Epithelial cell of esophagus (primary cell): ENCODE measurements at places on chromosomes 3 and 15.

DNA sequence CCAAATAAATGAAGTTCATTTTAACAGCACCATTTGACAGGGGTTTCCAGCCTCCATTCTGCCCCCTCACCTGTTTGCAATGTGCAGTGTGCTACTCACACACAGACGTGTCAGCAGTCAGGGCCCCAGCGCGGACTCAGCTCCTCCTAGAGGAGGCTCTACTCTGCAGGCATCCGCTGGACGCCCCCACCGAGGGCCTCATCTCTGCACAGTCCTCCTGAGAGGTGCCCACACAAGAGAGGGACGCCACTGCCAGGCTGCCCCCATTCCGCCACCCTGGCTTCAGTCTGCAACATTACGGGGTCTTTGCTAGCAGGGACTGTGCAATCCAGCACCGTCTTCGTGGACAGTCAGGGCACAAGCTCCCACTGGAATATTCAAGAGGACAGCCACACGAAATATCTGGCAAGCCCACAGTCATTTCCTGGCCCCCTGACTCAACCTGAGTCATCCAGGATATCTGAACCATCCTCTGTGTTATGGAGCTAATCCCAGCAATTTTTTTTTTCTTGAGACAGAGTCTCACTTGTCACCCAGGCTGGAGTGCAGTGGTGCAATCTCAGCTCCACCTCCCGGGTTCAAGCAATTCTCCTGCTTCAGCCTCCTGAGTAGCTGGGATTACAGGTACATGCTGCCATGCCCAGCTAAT, 255.0 kb downstream of the OCA2 start:
- peak; percentile 84 for DNase-seq

DNA sequence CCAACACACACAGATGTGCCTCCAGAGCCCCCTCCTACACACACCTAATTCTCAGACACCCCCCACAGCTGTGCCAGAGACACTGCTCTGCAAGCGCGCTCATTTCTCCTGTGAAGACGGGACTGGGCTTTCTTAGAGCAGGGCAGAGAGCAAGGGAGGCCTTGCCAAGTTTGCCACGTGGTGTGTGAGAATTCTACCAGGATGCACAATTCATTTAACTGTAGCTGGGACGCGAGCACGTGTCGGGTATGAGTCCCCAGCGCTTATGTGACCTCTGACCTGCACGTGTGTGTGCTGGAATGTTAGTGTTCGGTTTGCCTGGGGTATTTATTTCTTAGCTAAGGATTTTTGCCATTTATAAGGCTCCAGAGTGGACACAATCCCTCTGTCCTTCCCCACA, 37.0 kb downstream of the FEM1B start:
- DNase-seq: no peak

- DNase-seq: peak; percentile 37
These were observed 179.4 kb upstream of the DPH6 start for GRCh38 chr15:35725353-35725752.

DNA sequence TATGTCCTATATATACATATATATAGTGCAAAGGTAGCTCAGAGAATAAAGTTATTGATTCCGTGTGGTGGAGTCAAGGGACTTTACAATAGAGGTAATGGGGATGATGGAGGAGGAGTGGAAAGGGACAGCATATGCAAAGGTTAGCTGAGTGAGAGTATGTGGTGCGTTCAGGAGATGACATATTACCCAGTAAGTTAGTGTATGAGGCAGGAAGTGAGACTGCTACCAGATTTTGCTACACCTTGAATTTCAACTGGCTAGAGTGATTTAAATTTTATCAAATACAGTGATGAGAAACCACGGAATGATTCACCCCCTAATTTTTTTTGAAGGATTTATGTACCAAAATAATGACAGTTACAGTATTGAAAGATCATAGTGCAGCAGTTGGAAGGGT, 2.8 kb downstream of the ACTL6A start:
- no peak for DNase-seq

DNA sequence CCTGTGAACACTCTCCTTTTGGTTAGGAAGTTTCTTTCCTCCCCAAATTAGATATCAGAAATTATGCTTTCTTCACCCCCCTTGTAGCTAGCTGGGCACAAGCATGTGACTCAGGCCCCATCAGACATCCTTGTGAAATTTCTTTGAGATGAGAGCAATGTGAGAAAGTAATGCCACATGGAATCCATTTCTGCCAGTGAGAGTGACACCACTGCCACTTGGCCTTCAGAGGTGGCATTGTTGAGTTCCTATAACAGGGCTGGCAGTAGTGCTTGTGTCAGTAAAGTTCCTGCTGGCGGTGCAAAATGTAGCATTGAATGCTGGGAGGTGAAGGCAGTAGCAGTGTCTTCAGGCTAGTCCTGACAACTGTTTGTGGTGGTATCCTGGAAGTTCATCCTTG, 80.7 kb upstream of the ZNF280D start:
- peak; percentile 18 for DNase-seq

DNA sequence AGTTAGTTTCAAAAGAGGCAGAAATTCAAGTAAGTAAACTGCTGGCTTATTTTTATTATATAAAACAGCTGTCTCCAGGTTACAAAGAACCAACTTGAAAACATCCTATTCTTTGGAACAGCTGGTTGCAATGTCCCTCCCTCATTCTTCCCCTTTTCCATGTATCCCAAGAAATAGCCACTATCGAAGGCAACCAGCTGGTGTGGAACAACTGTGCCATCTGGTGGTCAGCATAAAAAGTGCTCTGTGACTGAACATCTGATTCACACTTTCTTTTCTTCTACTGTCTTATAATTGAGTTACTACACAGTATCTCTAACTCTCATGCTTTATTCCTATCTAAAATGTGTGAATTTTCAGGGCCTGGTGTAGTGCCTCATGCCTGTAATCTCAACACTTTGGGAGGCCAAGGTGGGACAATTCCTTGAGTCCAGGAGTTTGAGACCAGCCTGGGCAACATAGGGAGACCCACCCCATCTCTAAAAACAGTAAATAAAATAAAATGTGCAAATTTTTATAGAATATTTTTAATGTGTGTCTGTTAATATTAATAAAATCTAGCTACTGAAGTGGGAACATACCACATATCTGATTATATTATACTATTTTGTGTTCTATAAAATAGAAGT, 9.6 kb downstream of the OSBPL11 start:
- peak; percentile 73 for DNase-seq

GRCh38 chr3:22419261-22419660, 668.3 kb upstream of the ZNF385D start:
- DNase-seq: no peak

DNA sequence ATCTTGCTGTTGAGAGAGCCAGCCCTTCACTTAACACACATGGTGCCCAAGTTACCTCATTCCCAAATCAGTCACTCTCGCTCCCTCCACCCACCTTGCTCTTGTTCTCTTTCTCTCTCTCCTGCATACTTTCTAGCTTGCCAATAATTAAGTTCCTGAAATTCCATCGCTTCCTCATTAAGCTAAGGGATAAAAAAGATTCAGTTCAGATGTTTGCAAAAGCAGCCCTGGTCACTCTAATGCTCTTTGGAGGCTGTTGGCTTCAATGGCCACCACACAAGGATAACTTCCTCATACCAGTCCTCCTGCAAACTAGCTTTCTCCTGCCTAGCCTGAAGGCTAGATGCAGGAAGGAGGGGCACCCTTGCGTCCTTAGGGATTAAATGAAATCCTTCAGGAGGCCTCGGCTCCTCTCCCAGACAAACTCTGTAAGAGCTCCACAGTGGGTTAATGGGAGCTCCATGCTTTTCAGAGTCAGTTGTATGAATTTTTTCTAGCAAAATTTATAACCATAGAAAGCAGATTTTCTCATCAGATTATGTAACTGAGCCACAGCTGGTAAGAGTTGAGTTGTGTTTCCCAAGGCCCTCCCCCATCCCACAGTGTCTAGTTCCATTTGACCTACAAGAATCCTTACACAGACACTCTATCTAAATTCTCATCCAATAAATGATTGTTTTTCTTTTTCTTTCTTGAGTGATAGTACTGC, 176.6 kb upstream of the TRIM42 start:
- DNase-seq: peak; percentile 48

- DNase-seq: no peak
These were observed 10.3 kb upstream of the ABHD10 start for GRCh38 chr3:111968319-111969054.

DNA sequence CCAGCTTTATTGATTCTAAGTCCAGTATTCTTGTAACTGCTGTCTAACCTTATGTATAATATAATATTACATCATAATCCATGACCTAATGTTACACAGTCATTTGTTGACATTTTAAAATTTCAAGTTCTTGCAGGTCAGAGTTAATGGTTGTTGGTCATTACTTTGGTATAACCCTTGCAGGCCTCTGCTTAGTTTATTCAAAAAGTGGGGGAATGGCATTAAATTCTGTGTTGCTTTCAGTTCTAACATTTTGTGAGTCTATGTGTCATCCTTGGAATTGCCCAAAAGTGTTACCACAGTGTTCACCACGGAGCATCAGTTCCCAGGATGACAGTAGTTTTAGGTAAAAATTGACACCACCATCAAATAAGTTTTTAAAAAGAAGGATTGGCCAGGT, 174.8 kb upstream of the BCL6 start:
- DNase-seq: peak; percentile 31

DNA sequence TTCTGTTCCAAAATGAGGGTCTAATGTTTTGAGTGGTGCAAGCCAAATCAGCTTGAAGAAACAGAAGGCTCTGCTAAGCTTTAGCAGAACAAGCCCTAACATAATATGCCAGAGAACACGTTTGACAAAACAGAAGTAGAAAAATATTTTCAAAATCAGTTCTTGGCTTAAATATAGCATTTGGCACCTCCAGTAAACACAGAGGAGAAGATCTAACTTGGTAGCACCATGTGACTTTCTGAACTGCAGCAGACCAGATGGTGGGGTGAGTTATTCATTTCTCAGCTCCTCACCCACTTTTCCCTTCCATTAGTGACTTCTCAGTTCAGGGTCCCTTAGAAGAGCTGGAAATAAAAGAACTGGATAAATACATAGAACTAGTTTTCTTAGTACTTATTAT, 395.8 kb downstream of the MAGI1 start:
- no peak for DNase-seq

- DNase-seq: peak; percentile 6
These were observed 53.9 kb upstream of the SLC9A9 start for GRCh38 chr3:143902210-143902609.

GRCh38 chr15:67004142-67004541, 61.3 kb upstream of the SMAD3 start:
- no peak for DNase-seq

GRCh38 chr3:190026154-190026553, 94.5 kb downstream of the P3H2 start:
- peak; percentile 49 for DNase-seq

GRCh38 chr15:90593499-90594158, 63.9 kb downstream of the CRTC3 start:
- DNase-seq: no peak

DNA sequence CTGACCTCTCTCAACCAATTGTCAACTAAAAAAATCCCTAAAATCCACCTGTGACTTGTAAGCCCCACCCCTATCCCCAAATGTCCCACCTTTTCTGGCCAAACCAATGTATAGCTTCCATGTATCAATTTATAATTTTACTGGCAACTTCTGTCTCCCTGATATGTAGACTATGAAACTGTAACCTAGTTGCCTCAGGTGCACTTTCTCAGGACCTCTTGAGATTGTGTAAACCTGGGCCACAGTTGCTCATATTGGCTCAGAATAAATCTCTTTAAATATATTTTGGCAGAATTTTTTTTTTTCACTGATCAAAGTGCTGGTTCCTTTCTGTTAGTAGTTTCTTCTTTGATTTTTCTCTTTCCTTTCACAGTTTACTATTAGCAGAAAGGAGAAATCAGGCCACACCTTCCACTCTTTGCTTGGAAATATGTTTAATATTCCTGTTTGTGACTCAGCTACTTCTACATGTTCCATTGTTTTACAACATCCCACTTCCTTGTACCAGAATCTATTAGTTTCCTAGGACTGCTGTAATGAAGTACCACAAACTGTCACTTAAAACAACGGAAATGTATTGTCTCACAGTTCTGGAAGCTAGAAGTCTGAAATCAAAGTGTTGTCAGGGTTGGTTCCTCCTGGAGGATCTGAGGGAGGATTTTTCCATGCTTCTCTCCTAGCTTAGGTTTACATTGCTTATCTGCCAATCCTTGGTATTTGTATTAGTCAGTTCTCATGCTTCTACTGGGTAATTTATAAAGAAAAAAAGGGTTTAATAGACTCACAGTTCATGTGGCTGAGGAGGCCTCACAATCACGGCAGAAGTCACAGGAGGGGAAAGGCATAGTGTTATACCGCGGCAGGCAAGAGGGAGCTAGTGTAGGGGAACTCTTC, 801.2 kb upstream of the ARPP21 start:
- DNase-seq: peak; percentile 0

DNA sequence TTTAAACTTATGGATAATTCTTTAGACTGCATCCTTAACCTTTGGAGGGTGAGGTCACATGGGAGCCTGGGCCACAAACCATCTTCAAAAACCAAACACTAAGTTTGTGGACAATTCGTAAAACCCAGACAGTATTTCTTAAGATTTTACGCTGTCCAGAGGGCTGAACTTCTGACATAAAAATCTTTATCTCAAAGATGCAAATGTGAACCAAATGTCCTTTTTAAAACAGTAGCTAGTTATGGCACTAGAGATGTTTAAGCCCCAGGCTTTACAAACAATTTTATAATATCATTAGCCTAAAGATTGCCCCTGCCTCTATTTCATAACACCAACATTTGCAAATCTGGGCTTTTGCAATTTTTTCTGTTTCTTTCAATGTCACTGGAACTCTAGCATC, 287.2 kb downstream of the SATB1 start:
- DNase-seq: no peak

GRCh38 chr3:122353215-122353614, 28.2 kb downstream of the CSTA start:
- DNase-seq: peak; percentile 84

DNA sequence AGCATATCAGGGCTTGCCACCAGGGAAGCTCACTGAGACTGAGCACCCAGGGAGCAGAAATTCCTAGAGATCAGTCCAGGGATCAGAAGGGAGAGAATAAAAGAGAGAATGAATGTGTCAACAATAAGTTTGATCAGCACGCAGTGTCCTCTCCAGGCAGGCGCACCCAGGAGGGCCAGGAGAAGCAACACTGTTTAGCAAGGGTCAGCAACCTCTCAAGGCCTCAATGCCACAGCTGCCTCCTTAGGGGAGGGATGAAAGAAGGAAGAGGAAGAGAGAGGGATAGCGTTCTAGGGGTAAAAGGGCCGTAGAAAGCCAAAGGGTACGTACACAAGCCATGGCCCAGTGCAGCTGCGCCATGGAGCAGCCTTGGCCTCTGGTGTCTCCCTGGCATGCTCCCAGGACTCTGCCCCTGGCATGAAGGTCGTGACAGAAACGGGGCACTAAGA, 399.8 kb downstream of the SHQ1 start:
- no peak for DNase-seq

DNA sequence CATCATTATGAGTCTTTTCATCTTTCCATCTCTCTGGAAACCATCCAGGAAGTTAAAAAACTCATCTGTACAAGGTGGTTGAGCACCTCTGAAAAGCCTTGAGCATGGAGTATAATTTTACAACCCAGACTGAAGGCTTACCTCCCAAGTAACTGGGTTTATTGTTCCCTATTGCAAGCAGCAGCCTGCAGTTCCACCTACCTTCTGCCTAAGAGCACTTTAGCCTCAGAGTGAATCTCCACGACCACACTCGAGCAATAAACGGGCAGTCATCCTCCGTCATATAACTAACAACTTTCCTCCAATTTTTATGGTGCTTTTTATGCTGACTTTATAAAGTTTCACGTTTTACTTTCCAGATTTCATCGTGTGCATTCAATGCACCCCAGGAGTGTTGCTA, 32.8 kb downstream of the OSBPL10 start:
- DNase-seq: no peak
